ENCODE measurements at places on chromosomes 4 and X.
A peak's percentile ranks its signal among the peaks of the same experiment; 100 is the strongest.

- no peak for DNase-seq
Observed at GRCh38 chr4:109206620-109207019, 95.8 kb downstream of the COL25A1 start.

DNA sequence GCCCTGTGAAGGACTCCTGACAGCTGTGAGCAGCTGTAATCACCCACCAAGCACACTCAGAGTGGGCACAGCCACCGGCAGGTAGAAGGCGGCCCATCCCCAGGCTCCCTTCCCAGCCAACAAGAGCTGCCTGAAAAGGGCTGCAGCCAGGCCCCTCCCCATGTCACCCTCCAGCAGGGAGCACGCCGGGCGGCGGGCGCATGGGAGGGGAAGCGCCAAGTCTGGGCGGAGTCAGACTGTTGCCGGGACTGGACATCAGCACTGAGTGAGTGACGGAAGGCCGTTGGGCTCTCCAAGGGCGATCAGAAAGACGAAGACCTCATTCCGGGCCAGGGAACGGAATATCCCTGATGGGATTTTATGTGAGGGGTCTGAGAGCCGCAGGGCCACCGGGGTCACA, 82.1 kb downstream of the PPP2R2C start:
- DNase-seq, result no peak

DNA sequence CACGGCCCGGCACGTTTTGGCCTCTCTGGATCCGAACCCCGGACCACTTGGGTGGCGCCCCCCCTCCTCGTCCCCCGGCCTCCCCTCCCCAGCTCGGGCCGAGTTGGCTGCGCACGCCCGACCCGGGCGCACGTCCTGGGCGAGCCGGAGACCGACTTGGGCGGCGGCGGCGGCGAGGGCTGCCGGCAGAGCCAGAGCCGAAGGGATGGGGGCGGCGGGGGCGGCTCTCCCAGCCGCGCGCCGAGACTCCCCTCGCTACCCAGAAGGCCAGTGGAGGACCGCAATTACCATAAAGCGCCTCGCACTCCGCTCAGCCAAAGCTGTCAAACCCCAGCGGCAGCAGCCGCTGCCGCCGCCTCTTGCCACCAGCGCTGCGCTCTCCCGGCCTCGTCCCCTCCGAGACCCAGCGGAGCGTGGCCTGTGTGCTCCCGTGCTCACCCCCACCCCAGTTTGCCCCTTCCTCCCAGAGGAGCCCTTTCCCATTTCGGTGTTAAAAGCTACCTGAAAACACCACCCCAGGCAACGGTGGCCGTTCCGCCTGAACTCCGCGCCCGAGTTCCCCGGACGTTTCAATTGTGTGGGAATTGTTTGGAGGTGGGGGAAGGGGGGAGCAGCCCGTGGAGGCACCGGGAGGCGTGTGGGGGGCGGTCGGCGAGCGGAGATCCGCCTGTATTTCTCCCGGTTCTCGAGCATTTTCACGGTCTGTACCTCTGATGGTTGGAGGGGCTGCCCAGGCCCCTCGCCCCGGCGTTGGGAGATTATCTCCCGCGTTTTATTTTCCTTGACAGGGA, 701 bp upstream of the BCOR start:
- no peak for DNase-seq

GRCh38 chrX:107227780-107228485, 21.5 kb downstream of the DNAAF6 start:
- DNase-seq, result no peak

GRCh38 chr4:6556263-6556662, 18.7 kb upstream of the MAN2B2 start:
- DNase-seq, result no peak

DNA sequence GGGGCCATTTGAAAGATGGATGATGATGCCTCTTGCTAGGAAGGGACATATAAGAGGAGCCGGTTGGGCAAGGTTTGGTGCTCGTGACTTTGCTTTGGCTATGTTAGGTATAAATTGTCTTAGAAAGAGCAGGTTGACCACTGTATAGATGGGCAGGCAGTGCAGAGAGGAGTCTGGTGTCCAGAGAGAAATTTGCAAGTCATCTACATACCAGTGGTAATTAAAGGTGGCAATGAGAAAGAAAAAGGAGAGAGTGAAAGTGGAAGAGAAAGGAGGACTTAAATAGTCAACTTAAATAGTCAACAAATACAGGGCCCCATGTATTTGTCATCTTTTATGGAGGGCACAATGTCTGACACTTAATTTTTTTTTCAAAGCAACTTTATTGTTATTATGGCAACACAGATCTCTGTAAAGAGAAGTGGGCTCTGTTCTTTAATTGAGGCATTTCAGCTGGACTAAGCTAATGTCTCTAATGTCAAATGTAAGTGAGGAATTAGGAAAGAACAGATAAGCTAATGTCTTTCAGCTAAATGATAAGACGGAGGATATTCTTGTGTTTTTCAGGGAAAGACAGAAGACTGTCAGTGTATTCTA, 75.4 kb upstream of the ANXA3 start:
- DNase-seq, result no peak

- DNase-seq, result peak; percentile 23
Observed at GRCh38 chr4:56757261-56757746, 64.2 kb downstream of the SPINK2 start.

DNA sequence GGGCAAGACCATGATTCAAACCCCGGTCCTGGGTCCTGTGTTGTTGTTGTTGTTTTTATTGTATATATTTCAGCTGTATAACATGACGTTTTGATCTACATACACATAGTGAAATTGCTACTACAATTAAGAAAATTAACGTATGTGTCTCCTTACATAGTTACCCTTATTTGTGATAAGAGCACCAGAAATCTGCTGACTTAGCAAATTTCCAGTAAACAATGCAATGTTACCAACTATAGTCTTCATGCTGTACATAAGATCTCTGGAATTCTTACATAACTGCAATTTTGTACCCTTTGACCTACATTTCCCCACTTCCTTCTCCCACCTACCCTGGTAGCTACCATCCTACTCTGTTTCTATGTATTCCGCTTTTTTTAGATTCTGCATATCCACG, 75.8 kb upstream of the MAGEB10 start:
- DNase-seq, result no peak

DNA sequence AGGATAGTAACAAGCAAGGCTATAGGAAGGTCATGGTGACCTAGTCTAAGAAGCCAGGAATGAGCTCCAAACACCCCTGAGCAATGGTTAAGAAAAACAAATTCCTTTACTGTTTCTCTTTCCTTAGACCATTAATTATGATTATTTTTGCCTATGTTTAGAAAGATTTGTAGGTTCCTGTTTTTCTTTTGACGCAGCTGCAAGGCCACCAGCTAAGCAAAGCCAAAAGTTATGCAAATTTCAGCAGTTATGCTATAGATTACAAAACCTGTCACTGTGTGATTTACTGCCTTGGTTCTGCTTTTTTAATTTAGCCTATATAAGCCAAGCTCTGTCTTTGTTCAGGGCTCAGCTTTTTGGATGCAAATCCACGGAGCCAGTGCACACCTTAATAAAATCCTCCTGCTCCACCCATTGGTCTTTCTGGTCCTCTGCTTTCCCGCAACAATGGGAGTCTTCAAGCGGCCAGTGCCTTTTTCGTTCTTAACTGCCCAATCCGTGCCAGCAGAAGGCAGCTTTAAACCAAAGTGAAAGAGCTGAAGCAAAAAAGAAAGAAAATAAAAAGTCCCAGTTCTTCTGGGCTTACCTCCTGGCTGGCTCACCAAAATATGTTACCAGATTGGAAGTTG, 1.4 kb upstream of the CEP135 start:
- DNase-seq, result no peak

DNA sequence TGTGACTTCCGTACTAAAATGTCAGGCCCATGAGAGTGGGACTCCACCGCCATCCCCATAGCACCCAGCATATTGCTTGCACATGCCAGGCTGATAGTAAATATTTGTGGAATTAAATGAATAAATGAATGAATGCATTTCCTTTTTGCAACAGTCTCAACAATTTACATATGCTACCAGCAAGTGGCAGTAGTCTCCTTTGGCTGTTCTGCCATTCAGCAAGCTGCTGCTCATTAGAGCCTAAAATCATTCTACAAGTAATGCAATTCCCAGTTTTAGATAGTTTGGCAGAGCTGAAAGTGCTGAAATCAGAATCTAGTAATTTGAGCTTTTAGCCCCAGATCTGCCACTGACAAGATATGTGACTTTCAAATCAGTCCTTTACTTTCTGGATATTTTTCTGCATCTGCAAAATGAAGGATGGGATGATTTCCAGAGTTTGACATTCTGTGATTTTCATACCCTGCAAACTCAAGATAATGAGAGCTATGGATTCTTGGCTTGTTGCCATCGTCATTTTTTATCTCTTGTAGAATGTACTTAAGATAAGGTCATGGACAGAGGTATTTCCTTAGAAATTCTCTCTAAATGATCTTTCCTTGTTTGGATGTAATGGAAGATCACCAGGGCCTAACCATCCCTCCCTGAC, 35.7 kb upstream of the INTS6L start:
- DNase-seq, result no peak

GRCh38 chr4:93018806-93019205, 715.0 kb downstream of the GRID2 start:
- DNase-seq, result no peak

- peak; percentile 86 for DNase-seq
Observed at GRCh38 chrX:154486052-154486395, 391 bp downstream of the UBL4A start.

DNA sequence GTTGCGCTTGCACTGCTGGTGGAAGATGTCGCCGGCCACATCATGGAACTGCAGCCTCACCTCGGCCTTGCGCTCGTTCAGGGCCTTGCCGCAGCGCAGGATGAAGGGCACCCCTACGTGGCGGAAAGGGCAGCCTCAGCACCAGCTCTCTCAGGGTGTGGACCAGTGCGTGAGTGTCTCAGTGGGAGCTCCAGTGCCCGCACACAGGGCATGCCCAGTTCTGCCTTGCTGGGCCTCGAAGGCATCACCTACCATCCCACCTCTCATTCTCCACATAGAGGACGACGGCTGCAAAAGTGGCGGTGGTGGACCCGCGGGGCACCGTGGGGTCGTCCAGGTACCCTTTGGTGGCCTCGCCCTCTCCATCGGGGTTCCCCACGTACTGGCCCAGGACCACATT, 14.0 kb downstream of the G6PD start:
- no peak for DNase-seq

GRCh38 chr4:3835527-3836405, 69.6 kb downstream of the ADRA2C start:
- DNase-seq, result no peak

GRCh38 chr4:87498446-87498900, 30.7 kb downstream of the SPARCL1 start:
- no peak for DNase-seq

- DNase-seq, result no peak
Observed at GRCh38 chrX:7987160-7988012, 60.2 kb upstream of the PNPLA4 start.

DNA sequence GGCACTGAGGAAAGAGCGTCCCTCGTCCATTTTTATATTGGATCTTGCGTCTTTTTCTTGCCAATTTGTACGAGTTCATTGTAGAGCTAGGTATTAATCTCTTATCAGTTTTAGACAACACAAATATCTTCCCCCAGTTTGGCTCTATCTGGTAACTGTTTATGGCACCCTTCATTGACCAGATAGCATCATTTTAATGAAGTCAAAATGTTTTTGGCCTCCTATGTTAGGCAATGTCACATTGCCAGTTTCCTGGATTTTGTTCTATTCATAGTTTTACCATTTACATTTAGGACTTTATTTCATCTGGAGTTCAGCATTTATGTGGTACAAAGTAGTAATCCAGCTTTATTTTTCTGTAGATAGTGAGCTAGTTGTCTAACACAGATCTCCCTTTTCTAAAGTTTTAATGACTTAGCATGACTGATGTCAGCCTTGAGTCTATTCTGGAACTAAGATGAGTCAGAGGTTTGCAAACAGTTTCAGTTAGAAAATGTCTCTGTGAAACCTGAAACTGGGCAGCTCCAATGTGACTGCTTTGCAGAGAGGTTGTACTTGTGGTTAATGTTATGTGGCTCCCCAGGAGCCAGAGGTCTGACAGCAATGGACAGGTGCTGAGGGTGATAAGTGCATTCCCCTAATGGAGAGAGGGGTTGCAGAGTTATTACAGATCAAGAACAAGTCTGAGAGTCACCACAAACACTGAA, 5.3 kb upstream of the STBD1 start:
- DNase-seq, result no peak

- DNase-seq, result no peak
Observed at GRCh38 chrX:116114999-116115398, 55.5 kb upstream of the AGTR2 start.

DNA sequence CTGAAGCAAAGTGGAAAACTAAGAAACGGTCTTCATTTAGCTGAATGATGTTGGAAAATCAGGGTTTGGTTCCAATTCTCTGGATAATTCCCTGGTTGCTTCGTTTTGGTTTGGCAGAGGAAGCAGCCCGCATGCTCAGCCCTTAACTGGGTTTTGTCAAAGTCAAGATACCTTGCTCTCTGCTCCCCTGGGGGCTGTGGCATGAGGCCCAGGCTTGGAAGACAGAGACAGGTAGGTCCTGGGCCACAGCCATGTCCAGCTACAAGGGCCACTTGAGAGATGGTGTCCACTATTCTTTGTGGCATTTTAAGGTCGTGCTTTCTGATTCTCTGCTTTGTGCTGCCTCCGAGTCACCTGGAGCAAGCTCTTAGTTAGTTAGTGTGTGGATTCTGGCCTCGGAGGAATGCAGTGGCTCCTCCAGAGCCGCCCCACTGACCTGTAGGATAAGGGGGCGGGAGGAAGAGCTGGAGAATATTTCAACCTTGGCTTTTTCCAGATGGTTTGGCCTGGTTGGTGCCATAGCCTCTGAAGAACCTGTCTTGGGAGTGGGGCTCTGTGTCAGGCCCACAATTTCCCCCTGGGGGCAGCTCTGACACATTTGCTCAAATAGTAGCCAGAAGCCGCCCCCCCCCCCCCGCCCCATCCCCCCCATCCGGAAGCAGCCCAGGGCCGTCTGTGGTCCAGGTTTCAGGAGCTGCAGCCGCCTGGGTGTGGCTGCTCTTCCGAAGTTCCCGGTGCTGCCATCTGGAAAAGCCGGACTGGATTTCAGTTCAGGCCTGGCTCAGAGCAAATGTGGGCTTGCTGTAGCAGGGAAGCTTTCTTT, 147.1 kb downstream of the NHS start:
- no peak for DNase-seq

DNA sequence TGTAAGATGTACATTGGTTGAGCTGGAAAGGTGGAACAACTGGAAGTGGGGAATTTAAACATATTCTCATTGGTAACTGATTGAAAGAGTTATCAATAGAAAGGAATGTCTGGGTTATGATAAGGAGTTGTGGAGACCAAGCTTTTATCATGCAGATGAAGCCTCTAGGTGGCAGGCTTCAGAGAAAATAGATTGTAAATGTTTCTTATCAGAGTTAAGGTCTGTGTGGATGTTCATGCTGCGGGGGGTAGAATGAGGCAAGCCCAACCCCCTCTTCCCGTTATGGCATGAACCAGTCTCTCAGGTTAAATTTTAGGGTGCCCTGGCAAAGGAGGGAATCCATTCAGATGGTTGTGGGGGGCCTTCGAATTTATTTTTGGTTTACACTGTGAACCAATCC, 16.0 kb downstream of the ARSD start:
- no peak for DNase-seq

- no peak for DNase-seq
Observed at GRCh38 chr4:14375816-14376215, 626.5 kb upstream of the CPEB2 start.

- DNase-seq, result no peak
Observed at GRCh38 chrX:46408553-46409407, 136.4 kb downstream of the ZNF674 start.

Data from upper lobe of left lung (tissue), 6 donors.